Suppressor macrophage treated with lipopolysaccharide for 4 hours (primary cell): ENCODE measurements at places on chromosomes 12 and 14.

DNA sequence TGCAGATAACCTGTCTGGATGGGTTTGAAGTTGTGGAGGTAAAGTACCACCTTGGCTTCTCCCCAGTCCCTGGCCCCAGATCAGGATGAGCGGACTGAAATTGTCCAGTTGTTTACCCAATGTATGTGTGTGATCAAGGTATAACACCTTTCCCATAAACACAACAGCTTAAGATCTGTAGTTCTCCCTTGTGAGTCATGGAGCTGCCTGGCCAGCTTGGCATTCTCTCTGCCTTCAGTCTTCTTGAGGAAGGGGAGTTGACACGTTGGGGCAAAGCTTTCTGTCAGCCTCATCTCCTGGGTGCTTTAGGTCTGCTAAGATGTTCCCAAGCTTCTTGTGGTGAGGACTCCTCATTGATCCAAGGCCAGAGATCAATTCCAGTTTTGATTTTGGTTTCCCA is 6.1 kb downstream of the C1S start:
- no peak for DNase-seq

DNA sequence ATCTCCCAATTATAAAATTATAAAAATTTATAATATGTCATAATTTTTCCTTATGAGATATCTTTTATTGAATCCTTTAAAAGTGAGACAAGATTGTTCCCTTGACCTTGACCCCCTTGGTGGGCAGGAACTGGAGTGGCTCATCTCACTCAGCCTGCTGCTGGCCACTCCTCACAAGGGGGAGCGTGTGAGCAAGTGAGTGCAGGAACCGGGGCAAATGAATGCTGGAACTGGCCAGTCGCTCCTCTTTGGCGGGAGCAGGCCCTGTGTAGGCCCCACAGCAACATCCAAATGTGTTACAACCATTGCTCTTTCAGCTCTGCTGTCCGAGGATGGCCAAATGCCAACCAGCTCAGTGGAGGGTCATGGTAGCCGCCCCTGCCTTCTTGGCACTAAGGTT is 178.8 kb downstream of the ETNK1 start:
- DNase-seq, result no peak

- no peak for DNase-seq
These were observed 795.4 kb downstream of the SLC6A15 start for GRCh38 chr12:84117190-84117589.

DNA sequence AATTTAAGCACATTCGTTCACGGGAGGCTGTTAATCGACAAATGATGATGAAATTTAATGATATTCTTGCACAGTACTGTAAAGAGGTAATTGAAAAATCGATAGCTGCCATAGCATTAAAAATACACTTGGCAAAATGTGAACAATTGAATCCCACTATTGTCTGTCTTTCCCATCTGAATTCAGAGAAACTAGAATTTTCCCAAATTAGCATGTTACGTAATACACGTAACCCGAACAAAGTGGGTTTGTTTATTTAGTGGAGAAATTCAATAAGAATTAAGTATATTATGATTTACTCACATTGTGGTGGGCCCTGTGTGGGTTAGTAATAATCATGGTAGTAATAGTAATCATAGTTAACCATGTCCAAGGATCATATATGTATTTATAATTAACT is 31.9 kb downstream of the DNAH10 start:
- DNase-seq, result no peak

DNA sequence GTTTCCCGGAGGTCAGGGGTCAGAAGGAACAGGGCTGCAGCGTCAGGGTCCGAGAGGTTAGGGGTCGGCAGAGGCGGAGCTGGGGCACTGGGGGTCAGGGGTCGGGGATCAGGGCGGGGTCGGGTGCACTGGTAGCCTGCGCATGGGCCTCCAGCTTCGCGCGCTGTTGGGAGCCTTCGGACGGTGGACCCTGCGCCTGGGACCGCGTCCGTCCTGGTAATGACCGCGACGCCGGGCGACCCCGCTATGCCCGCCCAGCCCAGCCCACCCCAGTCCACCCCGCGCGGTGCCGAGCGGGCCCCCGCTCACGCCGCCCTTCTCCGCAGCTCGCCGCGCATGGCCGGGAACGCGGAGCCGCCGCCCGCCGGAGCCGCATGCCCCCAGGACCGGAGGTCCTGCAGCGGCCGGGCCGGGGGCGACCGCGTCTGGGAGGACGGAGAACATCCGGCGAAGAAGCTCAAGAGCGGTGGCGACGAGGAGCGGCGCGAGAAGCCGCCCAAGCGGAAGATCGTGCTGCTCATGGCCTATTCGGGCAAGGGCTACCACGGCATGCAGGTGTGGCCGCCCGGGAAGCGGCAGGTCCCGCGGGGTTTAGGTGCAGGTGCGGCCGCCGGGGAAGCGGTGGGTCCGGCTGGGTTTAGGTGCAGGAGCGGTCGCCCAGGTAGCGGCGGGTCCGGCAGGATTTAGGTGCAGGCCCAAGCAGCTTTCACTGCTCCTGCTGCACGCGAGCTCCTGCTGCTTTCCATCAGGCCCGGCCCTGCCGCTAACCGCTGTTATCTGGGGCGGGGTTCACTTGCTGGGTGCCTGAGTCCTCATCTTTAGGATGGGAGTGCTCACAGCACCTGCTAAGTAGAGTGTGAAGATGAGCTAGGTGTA is 743 bp downstream of the PUS1 start:
- peak; percentile 12 for DNase-seq

GRCh38 chr14:27050208-27050607 is 452.4 kb upstream of the NOVA1 start:
- no peak for DNase-seq

- DNase-seq, result no peak
These were observed 16.0 kb upstream of the HIP1R start for GRCh38 chr12:122819209-122819785.

DNA sequence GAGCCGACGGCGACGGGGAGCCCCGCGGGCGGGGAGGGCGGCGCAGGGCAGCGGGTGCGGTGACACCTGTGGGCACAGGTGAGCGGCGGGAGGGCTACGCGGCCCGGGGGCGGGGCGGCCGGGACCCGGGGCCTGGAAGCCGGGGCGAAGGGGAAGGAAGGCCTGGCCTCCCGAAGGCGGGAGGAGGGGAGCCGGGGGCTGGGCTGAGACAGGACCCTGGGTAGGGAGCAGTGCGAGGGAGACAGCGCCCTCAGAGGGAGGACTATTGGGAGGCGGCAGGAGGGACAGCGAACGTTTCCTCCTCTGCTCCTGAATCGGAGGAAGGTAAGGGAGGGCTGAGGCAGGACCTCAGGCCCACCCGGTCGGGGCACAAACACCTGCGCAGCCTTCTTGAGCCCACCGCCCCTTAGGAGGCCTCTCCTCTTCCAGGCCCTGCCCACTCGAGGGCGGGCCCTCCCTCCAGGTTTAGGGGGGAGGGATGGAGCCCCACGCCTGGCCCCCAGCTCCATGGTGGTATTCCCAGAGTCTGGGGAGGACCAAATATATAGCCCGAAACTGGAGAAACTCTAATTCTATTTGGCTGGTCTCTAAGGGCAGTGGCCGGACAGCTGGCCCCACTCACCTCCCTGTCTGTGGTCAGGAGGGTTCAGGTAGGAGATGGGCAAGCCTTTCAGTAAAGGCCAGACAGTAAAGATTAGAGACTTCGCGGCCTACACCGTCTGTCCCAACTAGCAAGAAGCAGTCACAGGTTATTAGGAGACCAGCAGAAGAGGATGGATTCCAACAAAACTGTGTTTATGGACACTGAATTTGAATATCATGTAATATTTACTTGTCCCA is 509 bp downstream of the PLEKHG6 start:
- no peak for DNase-seq

DNA sequence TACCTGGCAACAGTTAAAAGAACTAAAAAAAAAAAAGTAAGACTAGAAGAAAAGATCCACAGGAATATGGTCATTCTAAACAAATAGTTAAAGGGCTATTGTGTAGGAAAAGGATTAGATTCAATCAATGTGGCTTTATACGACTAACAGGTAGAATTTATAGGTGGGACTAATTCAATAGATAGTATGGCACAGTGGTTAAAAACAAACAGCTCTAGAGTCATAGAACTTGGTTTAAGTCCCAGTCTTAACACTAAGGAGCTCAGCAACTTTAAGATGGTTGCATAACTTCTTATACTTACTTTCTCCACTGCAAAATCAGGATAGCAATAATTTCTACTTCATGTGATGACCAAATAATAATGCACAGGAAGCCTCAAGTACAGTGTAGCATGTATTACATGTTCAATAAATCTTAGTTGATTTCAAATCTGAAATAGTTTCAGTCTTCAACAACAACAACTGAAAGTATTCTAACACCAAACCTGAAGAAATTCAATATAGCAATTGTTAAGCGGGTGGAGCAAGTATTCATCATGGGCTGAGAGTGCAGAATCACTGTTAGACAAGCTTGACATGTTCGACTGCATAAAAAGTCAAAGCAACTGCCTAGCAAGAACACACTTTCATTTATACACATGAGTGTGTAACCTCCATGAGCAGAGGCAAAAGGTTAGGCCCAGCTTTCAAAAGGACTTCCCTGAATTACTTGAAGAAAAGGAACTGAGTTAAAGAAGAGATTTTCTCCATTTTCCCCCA is 50.4 kb downstream of the ITPR2 start:
- DNase-seq, result no peak

DNA sequence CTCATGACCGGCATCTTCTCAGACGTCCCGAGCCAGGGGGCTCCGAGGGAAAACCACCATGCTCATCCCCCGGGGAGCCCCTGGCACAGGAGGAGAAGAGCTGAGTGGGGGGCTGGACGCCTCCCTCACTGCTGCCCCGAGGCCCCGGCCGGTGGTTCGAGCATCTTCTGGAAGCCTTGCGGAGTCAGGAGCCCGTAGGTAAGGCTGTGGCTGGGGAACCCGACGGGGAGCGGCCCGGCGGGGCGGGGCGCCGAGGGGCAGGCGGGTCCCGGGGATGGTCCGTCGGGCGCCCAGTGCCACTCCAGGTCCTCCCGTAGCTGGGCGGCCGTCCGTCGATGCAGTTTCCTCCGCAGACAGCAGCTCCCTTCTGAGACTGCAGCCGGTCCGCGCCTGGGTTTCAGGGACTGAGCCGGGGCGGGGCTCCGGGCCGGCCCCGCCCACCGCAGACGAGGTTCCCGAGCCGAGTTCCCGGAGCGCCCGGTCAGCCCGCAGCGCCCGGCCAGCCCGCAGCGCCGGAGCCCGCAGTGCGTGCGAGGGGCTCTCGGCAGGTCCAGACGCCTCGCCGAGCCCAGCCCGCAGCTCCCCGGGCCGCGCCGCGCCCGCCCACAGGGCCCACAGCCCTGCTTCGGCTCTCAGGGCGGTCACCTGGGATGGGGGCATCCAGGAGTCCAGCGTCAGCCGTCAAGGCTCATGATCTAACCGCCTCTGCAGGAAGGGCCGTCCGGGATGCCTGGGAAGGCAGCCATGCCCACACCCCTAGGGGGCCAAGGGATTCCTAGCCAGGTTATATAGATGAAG is at the start of gene PGF:
TSS of gene PGF (minus strand) at position 369 of the 798 bp plus-strand sequence. CDS start at position 14, 355 bp downstream.
- peak; percentile 74 for DNase-seq

DNA sequence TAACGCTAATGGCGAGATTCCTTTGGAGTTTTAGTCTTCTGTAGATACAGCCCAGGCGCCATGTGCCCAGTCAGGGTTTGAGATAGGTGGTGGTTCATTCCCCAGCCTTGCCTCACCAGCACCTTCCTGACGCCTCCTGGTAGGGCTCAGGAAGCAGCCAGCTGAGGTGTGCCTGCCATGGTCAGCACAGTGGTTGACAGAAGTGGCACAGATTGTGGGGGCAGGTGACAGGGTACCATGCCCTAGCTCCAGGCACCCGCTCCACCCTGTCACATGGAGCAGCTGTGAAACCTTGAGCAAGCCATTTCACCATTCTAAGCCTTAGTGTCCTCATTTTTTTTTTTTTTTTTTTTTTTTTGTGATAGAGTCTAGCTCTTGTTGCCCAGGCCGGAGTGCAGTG is 45.6 kb downstream of the EVL start:
- DNase-seq, result no peak

DNA sequence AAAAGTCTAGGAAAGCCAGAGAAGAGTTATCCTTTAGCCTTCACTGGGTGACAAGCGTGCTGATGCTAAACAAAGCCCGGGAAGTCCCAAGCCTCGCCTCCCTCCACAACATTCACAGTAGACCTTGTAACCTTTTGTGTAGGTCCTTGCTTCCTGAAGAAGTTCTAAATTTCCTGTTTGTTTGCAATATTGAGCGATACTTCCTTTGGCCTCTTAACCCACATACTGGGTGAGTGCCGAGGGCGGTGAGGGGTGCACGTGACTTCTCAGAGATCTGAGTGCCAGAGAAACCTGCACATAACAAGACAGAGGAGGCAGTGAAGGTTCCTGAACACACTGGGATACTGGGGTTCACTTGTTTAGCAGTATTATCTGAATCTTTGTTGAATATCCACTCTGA is 134.3 kb downstream of the PLXNC1 start:
- no peak for DNase-seq

- no peak for DNase-seq
These were observed 962.6 kb downstream of the AACS start for GRCh38 chr12:126027825-126028224.

DNA sequence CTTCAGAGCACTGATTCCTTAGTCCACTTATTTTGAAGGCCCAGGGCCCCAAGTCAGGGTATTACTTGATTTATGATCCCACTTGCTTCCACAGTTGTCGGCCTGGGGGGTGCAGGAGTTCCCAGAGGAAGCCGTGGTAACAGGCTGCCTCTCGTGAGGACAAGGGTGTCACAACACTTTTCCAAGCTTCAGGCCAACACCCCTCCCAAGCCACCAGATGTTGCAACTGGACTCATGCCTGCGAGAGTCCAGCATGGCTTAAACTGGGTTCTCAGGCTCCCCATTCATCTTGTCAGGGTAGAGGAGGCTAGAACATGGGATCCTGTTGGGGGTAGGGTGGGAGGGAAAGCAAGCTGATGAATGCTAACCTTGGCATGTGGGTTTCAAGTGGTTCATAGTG is 56.1 kb downstream of the BMP4 start:
- no peak for DNase-seq

DNA sequence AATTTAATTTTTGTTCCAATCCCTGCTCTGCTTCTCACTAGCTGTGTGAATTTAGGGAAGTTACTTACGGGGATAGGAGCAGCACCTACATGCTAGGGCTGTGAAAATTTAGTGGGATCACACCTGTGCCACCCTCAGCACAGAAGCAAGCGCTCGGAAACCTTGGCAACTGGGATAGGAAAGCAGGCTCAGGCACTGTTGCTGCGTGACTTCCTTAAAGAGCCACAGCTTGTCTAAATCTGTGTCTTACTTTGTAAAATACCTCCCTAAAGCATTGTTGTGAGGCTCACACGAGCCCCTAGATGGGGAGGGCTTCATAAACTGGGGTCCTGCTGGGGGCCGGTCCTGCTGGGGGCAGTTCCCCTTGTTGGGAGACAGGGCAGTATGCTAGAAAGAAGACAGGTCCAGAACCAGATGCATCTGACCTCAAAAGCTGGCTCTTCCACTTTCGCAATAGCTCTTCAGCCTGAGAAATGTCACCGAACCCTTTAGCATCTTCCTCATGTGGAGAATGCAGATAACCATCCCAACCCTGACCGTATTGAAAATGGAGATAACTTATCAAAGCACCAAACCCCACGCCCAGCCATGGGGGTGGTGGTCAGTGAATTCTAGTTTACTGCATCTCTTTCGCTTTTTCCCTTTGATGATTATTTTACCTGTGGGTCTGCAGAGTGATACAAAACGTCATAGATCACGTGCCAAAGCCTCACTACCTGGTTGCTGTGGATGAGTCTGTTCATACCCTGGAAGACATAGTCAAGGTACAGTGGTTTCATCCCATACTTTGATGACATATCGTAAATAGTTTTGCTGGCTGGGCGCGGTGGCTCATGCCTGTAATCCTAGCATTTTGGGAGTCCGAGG is 54.1 kb downstream of the AK7 start:
- peak; percentile 1 for DNase-seq

GRCh38 chr12:89162589-89163261 is 189.6 kb downstream of the DUSP6 start:
- DNase-seq, result peak; percentile 98

- DNase-seq, result peak; percentile 91
These were observed 58.9 kb upstream of the EEA1 start for GRCh38 chr12:92987846-92988621.

GRCh38 chr12:72272731-72273498 is 745 bp downstream of the TRHDE start:
- no peak for DNase-seq
